ENCODE measurements at places on chromosomes 1 and 21.

- DNase-seq, result no peak
These were observed 76.6 kb downstream of the LYST start for GRCh38 chr1:235790123-235790522.

DNA sequence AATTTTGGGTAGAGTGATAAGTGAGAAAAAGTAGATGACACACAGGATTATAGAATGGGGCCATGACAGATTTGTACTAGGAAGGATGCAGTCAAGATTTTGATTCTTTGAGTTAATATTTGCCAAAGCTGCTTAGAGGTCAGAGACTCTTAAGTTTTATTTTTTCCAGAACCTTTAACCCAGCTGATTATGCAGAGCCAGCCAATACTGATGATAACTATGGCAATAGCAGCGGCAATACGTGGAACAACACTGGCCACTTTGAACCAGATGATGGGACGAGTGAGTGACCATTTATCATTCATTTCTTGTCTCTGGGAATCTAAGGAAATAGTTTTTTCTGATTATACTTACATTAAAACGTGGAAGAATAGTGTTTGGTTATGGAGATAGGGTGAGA is 16.1 kb downstream of the UBAP2L start:
- no peak for DNase-seq

DNA sequence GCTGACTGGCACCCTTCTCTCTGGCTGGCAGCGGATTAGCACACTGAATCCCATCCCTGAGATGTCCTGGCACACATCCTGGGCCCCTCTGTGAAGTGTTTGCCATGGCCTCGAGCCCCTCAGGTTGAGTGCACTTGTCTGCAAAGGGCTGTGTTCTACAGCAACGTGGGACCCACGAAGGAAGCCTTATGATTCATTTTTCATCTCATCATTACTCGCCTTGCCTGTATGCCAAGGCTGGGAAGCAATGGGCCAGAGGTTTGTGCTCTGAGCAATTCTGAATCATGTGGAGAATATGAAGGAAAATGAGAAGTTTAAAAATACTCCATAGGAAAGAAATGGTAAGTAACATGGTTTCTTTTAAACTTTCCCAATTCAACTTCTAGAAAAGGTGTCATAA is 124.8 kb upstream of the LMO4 start:
- no peak for DNase-seq

- no peak for DNase-seq
These were observed 347.9 kb downstream of the USH2A start for GRCh38 chr1:216075339-216075738.

DNA sequence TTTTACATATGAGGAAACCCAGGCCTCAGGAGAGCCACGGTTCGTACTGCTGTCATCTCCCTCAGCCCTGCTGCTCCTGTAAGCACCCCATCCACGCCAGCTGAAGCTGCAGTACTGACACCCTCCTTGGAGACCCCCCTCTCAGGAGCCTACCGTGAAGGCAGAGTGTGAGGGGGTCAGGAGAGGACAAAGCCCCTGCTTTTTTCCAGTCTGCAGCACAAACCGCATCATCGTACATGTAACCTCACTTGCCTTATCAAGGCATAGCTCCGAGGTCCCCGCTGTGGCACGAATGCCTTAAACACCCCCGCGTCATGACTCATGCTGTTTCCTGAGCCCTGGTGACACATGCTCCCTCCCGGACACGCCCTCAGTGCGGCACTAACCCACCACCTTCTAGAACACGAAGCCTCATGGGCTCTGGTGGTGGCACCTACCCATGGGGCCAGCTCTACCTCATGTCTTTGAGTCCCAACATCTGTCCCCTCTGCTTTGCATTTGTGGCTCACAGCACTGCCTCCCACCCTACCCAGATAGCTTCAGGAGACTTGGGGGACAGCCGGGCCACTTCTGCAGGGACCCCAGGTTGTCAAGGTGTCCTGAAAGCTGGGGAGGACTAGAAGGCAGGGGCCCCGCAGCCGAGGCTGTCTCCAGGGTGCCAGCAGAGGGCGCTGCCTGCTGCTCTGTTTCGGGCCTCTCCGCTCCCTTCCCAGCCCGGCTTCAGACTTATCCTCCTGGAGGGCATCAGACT is 4.9 kb downstream of the SH3BGRL3 start:
- peak; percentile 21 for DNase-seq

DNA sequence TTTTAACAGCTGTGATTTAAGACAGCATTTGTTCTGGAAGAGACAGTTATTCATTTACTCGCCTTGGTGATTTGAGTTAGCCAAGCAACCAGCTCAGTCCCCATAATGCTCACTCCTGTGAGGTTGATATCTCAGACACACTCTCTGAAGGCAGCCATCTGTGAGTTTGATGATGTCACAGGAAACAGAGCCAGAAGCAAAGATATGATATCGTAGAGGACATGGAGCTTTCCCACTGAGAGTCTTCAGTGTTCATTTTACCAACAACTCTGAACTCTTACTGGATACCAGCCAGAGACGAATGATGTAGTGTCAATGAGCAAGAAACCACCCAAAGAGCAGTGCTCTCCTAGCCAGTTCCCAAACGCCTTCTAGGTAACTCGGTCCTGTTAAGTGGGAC is 219.4 kb downstream of the SLC35F3 start:
- DNase-seq, result no peak

- peak; percentile 41 for DNase-seq
These were observed 37.9 kb downstream of the FABP3 start for GRCh38 chr1:31335007-31335406.

GRCh38 chr1:231266811-231267322 is 25.9 kb downstream of the GNPAT start:
- DNase-seq, result no peak

DNA sequence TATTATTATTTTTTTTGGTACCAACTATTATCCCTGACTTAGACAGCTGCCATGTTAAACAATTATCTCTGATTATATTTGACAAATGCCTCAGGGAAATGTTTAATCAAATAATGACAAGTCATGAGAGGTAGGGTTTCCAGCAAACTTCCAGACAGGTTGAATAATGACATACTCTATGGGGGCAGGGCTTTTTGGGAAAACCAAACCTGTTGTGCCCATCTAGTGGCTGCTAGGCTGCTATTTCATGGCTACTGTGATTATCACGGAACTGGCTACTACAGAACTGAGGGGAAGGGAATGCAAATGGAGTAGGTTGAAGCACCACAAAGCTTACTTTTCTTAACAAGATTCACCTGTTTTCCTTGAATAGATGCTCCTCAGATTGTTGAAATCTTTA is 77.6 kb downstream of the DUSP10 start:
- no peak for DNase-seq
